CD4-positive, alpha-beta T cell treated with Interleukin-12 subunit alpha and Interleukin-12 subunit beta, for 1 hour (primary cell): ENCODE measurements at places on chromosomes 2 and 18.

DNA sequence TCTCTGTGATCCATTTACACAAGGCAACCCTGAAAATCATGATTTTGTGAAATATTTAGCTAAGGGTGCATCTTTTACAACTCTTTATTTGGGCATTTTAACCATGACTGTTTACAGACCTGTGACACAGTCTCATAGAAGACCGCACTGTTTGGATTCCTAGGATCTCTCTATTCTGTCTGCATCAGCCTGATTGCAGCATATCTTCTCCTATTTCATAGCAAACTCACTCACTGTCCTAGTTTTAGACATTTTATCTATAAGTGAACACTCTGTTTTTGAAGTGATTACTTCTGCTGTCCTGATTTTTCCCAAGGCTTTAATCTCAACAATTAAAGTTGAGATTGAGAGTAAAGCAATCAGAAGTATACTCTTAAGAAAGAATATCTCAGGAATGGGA is 56.2 kb downstream of the CAVIN2 start:
- DNase-seq = no peak

DNA sequence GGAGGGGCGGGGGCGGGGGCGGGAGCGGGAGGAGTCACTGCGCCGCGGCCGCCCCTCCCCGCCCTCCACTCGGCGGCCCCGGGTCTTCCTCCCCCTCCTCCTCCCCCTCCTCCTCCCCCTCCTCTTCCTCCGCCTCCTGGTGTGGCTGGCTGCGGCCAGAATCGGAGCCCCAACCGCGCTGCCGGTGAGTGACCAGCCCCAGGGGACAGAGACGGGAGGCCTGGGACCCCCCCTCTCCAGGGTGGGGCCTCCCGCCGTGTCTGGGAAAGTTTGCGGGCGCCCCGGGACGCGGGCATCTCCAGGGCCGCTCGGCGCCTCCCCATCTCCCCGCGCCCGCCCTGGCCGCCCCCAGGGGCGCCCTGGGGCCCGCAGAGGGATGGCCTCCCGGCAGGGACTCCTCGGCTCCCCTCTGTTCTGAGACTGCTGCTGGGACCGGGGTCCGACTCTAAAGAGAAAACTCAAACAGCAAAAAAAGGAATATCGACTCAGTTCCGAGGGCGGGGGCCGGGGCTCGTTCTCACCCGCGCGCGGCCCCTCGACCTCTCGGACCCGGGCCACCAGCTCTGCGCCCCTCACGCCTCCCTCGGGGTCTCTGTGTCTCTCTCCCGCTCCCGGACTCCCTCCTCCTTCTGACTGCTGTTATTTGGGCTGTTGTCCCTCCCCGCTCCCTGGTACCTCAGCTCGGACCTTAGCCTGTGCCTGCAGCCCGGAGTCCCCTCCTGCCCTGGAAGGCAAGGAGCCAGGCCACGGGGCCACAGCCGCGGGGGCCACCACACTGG is at the start of gene STON1:
Gene STON1 (plus strand): TSS at position 122 of the 779 bp plus-strand sequence. CDS start 50,480 bp downstream, outside the sequence.
- peak; percentile 47 for DNase-seq

GRCh38 chr18:47737198-47737830 is 193.1 kb downstream of the SMAD2 start:
- DNase-seq = no peak

GRCh38 chr2:112817082-112817689 is 19.4 kb downstream of the IL1B start:
- no peak for DNase-seq

DNA sequence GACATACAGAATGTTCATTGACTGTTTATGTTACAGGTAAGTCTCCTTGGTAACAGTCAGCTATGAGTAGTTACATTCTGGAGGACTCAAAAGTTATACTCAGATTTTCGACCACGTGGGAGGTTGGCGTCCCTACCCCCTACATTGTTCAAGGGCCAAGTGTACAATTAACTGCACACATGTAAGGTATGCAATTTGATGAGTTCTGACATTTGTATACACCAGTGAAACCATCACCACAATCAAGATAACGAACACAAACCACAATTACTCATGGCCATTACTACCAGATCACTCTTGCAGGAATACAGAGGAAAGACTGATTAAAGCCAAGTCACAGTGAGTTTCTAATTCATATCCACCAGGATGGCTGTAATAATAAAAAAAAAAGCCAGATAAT is 39.6 kb upstream of the LDLRAD4 start:
- DNase-seq = no peak

- DNase-seq = peak; percentile 74
Observed at GRCh38 chr2:239326831-239327535, 73.8 kb downstream of the HDAC4 start.

GRCh38 chr2:201137505-201138400 is 21.8 kb downstream of the CFLAR start:
- no peak for DNase-seq

DNA sequence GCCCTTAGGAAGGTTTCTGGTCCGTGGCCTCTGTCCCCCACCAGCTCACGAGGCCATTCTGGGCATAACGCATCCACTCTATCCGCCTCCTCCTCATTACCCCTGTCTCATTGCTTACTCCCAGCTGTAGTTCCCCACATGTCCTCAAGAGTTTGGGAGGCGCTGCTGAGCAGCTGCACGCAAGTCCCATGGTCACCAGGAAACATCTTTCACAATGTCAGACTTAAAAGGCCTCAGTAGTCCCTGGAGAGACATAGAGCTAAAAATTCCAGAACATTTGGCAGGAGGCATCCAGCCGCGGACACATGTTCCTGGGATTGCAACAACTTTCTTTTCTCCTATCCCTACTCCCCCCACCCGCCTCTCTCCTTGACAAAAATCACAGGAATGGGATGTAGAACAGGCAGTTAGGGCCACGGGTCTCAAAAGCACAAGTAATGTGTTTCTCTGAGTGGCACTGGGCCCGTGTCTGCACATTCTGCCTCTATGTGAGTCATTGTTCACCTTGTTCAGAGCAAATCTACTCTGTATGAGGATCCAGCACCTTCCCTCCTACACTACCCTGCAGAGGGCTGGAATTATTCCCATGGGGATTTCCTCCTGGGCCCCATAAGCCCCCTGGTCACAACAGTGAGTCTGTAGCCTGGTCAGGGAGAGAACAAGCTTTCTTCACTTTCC is 8.1 kb downstream of the LBH start:
- peak; percentile 84 for DNase-seq

- no peak for DNase-seq
Observed at GRCh38 chr2:158228943-158229508, 127.3 kb downstream of the UPP2 start.

- no peak for DNase-seq
Observed at GRCh38 chr18:28766721-28767120, 589.8 kb upstream of the CDH2 start.

GRCh38 chr2:2318949-2319348 is 12.1 kb downstream of the MYT1L start:
- no peak for DNase-seq

DNA sequence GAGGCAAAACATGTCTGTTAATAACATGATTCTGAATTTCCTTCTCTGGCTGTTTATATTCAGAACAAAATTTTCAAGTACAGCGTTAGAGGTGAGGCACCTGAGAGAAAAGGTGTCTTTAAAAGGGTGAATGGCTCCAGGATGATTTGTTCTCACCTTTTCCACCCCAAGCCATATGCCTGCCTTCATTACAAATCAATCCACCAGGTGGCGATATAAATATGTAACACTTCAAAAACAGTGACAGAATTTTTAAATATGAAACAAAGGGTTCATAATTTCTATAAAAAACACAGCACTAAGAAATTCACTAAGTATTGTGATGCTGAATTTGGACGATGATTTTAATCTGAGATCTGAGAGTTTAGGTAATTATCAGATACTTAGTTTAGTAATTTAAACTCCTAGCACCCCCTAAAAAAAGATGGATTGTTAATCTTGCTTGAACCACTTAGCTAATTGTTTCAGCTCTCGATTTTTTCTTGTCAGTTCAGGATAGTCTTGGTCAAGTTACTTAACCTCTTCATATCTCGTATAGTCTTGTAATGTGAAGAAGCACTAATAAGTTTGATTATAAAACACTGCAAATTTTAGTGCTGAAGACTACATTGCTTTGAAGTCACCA is 528.8 kb downstream of the CPS1 start:
- DNase-seq = peak; percentile 9

- no peak for DNase-seq
Observed at GRCh38 chr2:167988296-167988695, 259.1 kb downstream of the STK39 start.

- peak; percentile 91 for DNase-seq
Observed at GRCh38 chr2:96537066-96537733, 648 bp downstream of the ARID5A start.

- no peak for DNase-seq
Observed at GRCh38 chr2:97963880-97964279, 31.9 kb downstream of the TMEM131 start.

GRCh38 chr2:229196448-229196847 is 74.6 kb downstream of the PID1 start:
- DNase-seq = no peak

DNA sequence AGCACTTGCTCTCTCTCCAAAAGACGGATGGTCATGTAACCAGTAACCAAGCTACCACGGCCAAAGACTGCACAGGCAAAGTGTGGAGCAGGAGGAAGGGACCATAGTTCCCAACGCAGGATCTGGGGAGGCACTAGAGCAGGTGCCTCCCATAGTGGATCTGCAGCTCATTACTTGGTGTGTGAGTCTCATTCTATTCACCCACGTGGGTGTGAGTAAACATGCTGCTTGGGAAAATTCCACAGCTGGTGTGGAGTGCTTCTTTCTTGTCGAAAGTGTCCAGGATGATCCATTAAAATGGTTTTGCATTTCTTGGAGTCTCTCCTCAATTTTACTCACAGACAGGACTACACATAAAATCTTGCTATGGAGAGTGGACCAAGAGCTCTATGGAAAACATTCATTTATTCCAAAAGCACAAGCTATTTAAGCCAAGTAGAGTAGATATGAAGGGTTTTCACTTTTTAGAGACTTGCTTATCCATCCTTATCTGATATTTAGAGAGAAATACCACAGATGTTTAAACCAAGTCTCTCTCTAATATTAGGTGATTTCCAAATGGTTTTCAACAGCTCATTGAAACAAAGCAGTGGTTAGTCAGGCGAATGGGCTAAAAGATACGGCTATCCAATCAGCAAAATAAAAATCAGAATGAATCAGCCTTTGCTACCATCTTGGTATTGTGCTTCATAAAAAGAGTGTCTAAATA is 104.3 kb upstream of the CCDC195 start:
- no peak for DNase-seq

DNA sequence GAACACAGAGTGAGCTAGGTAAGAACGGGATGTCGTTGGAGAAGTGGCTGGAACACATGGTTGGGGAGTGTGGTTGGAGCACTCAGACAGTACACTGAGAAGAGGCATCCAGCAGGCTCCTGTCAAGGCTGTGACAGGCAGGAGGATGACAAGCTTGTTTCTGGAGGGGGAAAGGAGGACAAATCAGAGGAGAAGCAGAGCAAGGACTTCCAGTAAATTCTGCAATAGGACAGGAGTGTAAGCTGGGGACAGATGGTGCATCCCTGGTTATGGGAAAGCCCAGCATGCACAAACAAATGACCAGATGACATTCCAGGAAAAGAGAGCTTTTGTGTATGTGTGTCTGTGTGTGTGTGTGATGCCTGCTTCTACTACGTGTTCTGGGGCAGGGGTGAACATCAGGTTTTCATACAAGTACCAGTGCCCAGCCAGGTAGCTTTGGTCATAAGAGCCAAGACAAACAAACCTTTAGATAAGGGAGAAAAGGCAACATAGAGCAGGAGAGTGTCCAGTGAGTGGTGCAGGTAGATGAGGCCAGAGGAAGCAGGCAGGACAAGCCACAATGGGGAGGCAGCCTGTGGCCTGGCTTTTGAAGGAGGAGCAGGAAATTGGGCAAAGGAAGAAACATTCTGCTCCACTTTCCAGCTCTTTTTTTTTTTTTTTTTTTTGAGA is 32.1 kb upstream of the MAPK4 start:
- no peak for DNase-seq

DNA sequence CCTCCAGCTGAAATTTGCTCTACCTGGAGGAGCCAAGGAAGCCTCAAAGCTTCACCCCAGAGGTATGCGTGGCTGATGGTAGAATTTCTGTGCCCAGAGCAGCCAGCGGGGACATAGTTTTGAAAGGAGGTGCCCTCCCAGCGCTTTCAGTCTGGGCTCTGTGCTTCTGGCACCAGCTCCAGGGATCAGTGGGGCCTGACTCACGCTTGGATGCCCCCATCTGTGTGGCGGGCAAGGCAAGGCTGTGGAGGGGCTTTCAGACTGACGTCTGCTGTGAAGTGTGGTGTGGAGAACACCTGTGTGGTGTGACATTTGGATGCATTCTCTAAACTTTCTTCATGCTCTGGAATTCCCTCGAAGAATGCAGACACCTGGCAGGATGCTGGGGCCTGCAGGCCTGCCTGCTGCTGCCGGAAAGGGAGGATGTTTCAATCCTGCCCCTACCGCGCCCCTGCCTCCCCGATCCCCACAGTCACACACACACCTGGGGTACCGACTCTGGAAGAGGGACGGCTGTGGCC is 84.1 kb downstream of the CTIF start:
- no peak for DNase-seq

GRCh38 chr2:180191432-180192124 is 184.5 kb upstream of the CWC22 start:
- DNase-seq = no peak

- DNase-seq = no peak
Observed at GRCh38 chr2:171711351-171711750, 24.1 kb downstream of the DYNC1I2 start.

- no peak for DNase-seq
Observed at GRCh38 chr2:34719206-34719605, 1120.1 kb upstream of the FAM98A start.

- DNase-seq = no peak
Observed at GRCh38 chr18:44089732-44090131, 591.0 kb upstream of the SETBP1 start.

GRCh38 chr2:193276560-193276959 is 1081.8 kb upstream of the TMEFF2 start:
- DNase-seq = no peak

DNA sequence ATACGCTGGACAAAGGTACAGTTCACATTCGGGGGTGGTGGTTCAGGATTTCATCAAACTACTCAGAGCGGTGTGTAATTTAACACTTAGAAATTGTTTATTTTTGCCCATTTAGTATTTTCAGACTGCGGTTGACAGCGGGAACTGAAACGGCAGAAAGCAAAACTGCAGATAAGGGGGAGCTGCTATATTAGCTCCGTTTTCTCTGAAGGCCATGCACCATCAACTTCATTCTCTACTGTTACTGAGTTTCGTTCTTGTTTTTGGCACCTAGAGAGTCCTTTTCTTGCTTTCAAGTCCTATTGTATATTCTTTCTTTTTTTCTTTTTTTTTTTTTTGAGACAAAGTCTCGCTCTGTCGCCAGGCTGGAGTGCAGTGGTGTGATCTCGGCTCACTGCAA is 121.5 kb upstream of the SP3 start:
- DNase-seq = no peak

DNA sequence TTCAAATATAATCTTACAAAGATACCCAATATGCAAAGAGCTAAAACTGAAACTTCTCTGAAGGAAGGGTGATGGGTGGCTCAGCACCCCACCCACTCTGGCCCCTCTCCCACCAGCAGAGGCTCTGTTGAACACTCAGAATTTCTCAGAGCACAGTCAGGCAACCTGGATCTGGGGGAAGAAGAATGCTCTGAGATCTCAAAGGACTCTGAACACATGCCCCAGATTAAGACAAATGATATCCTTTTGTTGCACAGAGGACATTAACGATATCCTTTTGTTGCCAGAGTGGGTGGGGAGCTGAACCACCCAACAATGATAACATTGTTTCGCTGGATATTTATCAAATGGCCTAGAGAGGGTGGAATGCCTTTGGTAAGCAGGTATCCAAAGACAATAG is 104.8 kb downstream of the LBH start:
- DNase-seq = no peak
